ENCODE measurements at places on chromosomes 16 and 17.

- no peaks in the 10 kb centered on the region for H3K36me3 ChIP-seq
- peaks cover 4% of the 10 kb centered on the region for H3K4me1 ChIP-seq
- no peak overlapping the region for H3K27ac ChIP-seq
- no peak for DNase-seq
- no peaks in the 10 kb centered on the region for H3K27me3 ChIP-seq
Measured at GRCh38 chr17:18140648-18141047, 32.1 kb downstream of the MYO15A start.

DNA sequence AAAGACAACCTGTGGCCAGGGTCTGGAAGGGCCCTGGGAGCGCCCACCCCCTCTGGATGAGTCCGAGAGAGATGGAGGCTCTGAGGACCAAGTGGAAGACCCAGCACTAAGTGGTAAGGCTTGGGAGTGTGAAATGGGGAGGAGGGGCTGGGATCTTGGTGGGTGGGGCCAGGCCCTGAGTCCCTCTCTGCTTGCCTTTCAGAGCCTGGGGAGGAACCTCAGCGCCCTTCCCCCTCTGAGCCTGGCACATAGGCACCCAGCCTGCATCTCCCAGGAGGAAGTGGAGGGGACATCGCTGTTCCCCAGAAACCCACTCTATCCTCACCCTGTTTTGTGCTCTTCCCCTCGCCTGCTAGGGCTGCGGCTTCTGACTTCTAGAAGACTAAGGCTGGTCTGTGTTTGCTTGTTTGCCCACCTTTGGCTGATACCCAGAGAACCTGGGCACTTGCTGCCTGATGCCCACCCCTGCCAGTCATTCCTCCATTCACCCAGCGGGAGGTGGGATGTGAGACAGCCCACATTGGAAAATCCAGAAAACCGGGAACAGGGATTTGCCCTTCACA is 1.2 kb upstream of the STARD3 start:
- H3K27me3 ChIP-seq = no peaks in the 10 kb centered on the region
- H3K4me1 ChIP-seq = peaks cover 41% of the 10 kb centered on the region
- H3K4me3 ChIP-seq = no peak overlapping the region
- no peak for DNase-seq

- H3K4me1 ChIP-seq = no peaks in the 10 kb centered on the region
- no peaks in the 10 kb centered on the region for H3K36me3 ChIP-seq
- no peak overlapping the region for H3K4me3 ChIP-seq
Measured at GRCh38 chr16:6189216-6189615, 1091.6 kb upstream of the EEF2KMT start.

GRCh38 chr17:43354371-43354770 is 44.4 kb upstream of the ARL4D start:
- DNase-seq = no peak
- H3K4me3 ChIP-seq = no peak overlapping the region
- H3K4me1 ChIP-seq = peaks cover 4% of the 10 kb centered on the region
- no peaks in the 10 kb centered on the region for H3K27me3 ChIP-seq
- no peak overlapping the region for H3K27ac ChIP-seq

- no peaks in the 10 kb centered on the region for H3K36me3 ChIP-seq
- H3K4me1 ChIP-seq = peaks cover 13% of the 10 kb centered on the region
- H3K4me3 ChIP-seq = no peak overlapping the region
- H3K27ac ChIP-seq = no peak overlapping the region
- peaks cover 5% of the 10 kb centered on the region for H3K27me3 ChIP-seq
Measured at GRCh38 chr17:77825621-77826020, 132.9 kb upstream of the TNRC6C start.

GRCh38 chr17:81925860-81926450 is 1.6 kb downstream of the MAFG start:
- H3K27me3 ChIP-seq = peaks cover 7% of the 10 kb centered on the region
- peak overlapping the region; percentile 69 for H3K27ac ChIP-seq
- no peaks in the 10 kb centered on the region for H3K36me3 ChIP-seq
- peaks cover 35% of the 10 kb centered on the region for H3K4me1 ChIP-seq
- H3K4me3 ChIP-seq = peak overlapping the region; percentile 39
- DNase-seq = no peak

DNA sequence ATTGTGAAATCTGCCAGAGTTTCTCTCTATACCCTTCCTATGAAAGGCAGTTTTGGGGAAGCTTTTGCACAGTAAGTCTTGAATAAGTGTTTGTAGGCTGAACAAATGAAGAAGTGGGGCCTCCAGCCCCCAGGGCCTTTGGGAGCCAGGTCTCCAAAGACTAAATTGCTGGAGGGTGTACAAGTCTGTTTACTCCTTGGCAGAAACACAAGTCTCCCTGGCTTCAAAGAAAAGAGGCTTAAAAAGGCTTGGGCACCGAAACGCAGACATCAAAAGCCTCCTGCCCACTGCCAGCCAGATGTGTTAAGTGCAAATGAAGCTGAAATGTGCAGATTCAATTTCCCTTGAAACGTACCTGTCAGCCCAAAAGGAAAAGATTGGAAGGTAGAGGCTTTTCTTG is 146.3 kb downstream of the TMEM132E start:
- no peak overlapping the region for H3K4me3 ChIP-seq
- DNase-seq = no peak
- H3K4me1 ChIP-seq = no peaks in the 10 kb centered on the region
- no peak overlapping the region for H3K27ac ChIP-seq
- H3K36me3 ChIP-seq = no peaks in the 10 kb centered on the region

- H3K27ac ChIP-seq = no peak overlapping the region
- peaks cover 8% of the 10 kb centered on the region for H3K4me1 ChIP-seq
- H3K36me3 ChIP-seq = peaks cover 36% of the 10 kb centered on the region
- H3K4me3 ChIP-seq = no peak overlapping the region
- no peaks in the 10 kb centered on the region for H3K27me3 ChIP-seq
Measured at GRCh38 chr16:66741950-66742808, 9.2 kb downstream of the DYNC1LI2 start.

- no peaks in the 10 kb centered on the region for H3K4me1 ChIP-seq
- no peaks in the 10 kb centered on the region for H3K27me3 ChIP-seq
- H3K27ac ChIP-seq = no peak overlapping the region
- peaks cover 15% of the 10 kb centered on the region for H3K36me3 ChIP-seq
Measured at GRCh38 chr16:57568173-57568678, 25.8 kb downstream of the ADGRG5 start.

DNA sequence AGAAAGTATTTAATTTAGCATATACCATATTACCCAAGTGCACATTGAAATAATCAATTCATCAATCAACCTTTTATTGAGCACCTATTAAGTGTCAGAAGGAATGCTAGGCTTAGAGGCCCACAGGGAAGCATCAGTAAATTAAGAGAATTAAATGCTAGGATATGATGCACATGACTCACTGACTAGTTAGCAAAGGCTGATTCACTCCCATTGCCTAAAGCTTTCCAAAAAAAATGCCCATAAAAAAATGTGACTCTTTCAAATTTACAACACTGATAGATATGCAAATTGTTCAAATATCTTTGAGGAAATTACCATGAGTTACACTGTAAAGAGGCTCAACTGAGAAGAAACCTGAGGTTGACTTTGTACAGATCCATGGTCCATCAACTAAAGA is 883.3 kb downstream of the CDH11 start:
- DNase-seq = no peak
- H3K27me3 ChIP-seq = no peaks in the 10 kb centered on the region
- no peaks in the 10 kb centered on the region for H3K4me1 ChIP-seq
- no peak overlapping the region for H3K27ac ChIP-seq

- H3K4me3 ChIP-seq = peak overlapping the region; percentile 45
- no peaks in the 10 kb centered on the region for H3K36me3 ChIP-seq
- no peak overlapping the region for H3K27ac ChIP-seq
Measured at GRCh38 chr17:42180411-42180921, 476 bp downstream of the KCNH4 start.

DNA sequence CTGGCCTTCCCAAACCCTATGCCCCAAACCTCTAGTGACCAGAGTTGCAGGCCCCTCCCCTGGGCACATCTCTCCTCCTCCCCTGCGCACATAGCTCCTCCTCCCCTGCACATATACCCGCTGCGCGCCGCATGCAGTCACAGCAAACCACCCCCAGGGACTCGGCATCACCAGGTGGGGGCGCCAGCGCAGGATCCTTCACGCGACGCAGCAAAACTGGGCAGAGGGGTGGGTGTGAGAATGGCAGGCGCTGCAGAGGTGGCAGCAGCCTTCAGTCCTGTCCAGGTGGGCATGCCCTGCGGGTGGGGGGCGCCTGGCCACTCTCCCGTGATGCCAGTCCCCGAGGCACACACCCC is 5.6 kb downstream of the CORO6 start:
- DNase-seq = peak; percentile 87
- H3K36me3 ChIP-seq = no peaks in the 10 kb centered on the region
- H3K4me1 ChIP-seq = peaks cover 44% of the 10 kb centered on the region
- H3K4me3 ChIP-seq = peak overlapping the region; percentile 72

DNA sequence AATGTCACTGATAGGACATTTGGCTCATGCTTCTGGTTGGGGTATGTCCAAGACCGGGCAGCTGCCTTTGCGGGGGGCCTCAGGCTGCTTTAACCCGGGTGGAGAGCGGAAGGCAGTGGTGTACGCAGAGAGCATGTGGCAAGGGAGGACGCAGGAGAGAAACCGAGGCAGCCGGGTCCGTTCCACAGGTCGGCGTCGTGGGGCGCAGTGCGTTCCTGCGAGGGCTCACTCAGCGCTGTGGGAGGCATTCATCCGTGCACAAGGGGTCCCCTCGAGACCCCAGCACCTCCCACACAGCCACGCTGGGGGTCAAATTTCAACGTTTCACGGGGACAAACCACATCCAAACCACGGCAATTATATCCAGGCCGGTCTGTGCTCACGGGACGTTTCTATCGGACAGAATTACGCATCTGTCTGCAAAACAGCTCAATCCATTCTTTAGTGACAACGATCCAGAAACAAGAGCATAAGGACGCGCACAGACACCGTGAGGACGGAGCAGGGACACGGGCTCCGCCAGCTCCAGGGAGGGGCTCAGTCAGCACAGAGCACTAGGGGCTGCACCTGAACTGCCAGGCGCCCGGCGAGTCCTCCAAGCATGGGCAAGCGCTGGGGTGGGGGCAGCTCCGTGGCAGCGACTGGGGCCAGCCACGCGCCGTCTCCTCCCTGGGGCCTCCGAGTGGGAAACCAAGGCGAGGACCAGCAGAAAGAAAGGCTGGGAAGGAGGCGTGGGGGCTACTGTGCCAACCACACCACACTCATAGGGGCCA is 108.4 kb upstream of the METRNL start:
- no peak overlapping the region for H3K27ac ChIP-seq
- H3K4me1 ChIP-seq = no peaks in the 10 kb centered on the region
- no peak for DNase-seq
- H3K27me3 ChIP-seq = no peaks in the 10 kb centered on the region
- H3K4me3 ChIP-seq = no peak overlapping the region

GRCh38 chr17:44707755-44708400 is 587 bp upstream of the DBF4B start:
- H3K27ac ChIP-seq = peak overlapping the region; percentile 45
- peak overlapping the region; percentile 93 for H3K4me3 ChIP-seq
- H3K27me3 ChIP-seq = no peaks in the 10 kb centered on the region
- no peaks in the 10 kb centered on the region for H3K36me3 ChIP-seq
- peaks cover 18% of the 10 kb centered on the region for H3K4me1 ChIP-seq
- no peak for DNase-seq

DNA sequence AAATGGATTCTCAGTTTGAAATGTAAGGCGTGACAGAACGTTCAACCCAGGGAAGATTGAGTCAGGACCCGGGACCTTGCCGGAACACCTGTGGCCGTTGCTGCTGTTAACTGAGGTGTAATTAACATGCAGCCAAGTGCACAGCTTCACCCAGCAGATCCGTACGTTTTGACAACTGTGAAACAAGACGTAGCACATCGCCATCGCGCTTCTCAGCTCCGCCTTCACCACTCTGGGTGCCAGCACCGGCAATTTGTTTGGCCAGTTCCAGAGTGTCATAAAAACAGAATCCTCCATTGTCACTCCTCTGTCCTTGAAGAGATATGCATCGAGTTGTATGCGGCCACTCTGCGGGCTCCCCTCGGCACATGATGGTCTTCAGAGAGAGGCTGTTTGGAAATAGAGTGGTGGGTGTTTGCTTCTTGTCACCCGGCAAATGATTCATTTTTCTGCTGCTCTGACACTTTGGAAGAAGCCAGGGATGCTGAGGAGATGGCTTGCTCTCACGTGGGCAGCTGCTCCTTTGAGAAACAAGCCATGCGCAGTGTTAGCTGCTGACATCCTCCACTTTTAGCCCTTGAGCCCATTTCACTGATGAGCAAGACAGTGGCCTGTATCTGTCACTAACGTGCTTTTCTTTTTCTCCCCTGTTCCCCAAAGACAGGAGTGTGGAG is 22.6 kb downstream of the NAA60 start:
- no peak overlapping the region for H3K4me3 ChIP-seq
- no peak overlapping the region for H3K27ac ChIP-seq
- DNase-seq = no peak
- H3K27me3 ChIP-seq = no peaks in the 10 kb centered on the region
- H3K36me3 ChIP-seq = peaks cover 9% of the 10 kb centered on the region

DNA sequence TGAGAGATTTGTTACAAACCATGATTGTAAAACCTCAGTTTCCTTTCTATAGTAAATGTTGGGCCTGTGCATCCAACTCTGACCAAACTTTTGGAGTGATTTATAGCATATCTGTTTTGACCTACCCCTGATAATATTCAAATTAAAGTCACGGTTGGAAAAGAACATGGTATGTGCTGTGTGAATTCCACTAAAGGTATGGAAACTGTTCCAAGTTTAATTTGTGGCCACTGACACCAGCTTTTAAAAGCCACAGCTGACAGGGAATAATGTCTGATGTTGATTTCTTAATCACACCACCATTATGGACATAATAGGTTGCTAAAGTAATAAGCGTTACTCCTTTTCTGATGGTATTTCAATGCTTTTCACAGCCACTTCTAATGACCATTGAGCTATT is 1215.9 kb downstream of the CDH8 start:
- no peak overlapping the region for H3K27ac ChIP-seq
- H3K27me3 ChIP-seq = no peaks in the 10 kb centered on the region
- no peaks in the 10 kb centered on the region for H3K4me1 ChIP-seq
- H3K4me3 ChIP-seq = no peak overlapping the region
- no peak for DNase-seq

DNA sequence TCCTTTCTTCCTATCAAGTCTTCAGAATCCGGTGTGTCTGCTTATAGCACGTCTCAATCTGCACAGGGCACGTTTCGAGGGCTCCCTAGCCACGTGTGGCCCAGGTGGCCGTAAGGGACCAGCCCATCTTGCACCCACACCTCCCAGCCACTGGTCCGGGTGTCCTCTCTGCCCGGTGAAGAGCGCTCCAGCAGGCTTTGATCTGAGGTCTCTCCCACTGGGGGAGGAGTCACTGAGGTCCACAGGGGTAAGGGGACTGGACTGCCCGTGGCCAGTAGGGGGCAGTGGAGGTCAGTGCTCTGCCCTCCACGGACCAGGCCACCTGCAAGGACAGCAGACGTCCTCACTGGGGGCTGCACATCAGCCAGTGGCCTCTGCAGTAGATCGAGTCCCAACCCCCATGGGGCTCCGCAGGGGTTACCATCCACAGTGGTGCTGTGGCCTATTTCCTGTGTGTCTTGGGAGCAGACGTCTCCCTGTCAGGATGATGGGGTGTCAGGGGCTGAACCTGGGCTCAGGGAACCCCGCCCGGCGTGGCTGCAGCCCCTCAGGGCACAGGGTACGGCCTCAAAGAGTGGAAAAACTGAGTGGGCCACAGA is 204.1 kb upstream of the CIBAR2 start:
- H3K27ac ChIP-seq = no peak overlapping the region
- H3K36me3 ChIP-seq = no peaks in the 10 kb centered on the region
- DNase-seq = no peak
- H3K4me1 ChIP-seq = peaks cover 7% of the 10 kb centered on the region

Measured in CD8-positive, alpha-beta memory T cell (primary cell).